ENCODE measurements at places on chromosomes 2 and 18.

- no peak for DNase-seq
Measured at GRCh38 chr18:56128153-56128791, 510.1 kb downstream of the TXNL1 start.

DNA sequence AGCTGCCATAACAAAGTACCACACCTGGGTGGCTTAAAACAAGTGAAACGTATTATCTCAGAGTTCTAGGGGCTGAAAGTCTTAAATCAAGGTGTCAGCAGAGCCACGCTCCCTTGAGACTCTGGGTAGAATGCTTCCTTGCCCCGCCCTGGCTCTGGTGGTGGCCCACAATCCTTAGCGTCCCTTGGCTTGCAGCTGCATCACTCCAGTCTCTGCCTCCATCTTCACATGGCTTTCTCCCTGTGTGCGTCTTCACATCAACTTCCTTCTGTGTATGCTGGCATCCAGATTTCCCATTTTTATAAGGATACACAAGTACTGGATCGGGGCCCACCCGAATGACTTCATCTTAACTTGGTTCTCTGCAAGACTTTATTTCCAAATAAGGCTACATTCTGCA is 62.5 kb downstream of the MRO start:
- no peak for DNase-seq

DNA sequence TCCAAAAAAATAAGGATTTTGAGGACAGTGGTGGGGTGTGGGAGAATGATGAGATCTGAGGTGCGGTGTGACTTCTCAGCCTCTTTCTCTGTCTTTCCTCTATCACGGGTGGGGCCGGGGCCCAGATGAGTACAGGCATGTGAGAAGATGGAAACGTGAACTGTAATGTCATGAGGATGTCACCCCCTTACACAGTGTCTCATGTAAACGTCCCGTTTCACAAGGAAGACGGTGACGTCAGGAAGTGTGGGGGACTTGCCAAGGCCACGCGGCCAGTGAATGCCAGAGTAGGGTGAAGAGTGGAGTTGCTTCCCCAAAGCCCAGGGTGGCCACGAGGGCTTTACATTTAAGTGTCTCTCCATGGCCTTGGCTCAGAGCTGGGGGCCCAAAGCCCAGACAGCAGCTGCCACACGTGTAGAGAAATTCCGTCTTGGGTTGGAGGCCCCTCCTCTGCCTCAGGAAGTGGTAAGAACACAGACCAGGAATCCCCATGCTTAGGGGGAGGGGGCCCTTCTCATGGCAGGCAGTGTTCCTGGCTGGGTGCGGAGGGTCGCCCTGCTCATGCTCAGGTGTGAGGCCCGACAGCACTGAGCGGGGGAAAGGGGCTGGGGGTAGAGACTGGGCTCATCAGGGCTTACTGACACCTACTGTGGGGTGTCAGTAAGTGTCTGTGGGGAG is 80.9 kb upstream of the SMAD7 start:
- DNase-seq: no peak

GRCh38 chr2:174902506-174903263 is 102.5 kb downstream of the CHN1 start:
- no peak for DNase-seq

GRCh38 chr2:133077269-133077822 is 407.3 kb upstream of the LYPD1 start:
- DNase-seq: peak; percentile 46

- no peak for DNase-seq
Measured at GRCh38 chr2:127195140-127196074, 24.7 kb downstream of the CYP27C1 start.

- DNase-seq: no peak
Measured at GRCh38 chr18:49601211-49601610, 39.4 kb downstream of the LIPG start.

DNA sequence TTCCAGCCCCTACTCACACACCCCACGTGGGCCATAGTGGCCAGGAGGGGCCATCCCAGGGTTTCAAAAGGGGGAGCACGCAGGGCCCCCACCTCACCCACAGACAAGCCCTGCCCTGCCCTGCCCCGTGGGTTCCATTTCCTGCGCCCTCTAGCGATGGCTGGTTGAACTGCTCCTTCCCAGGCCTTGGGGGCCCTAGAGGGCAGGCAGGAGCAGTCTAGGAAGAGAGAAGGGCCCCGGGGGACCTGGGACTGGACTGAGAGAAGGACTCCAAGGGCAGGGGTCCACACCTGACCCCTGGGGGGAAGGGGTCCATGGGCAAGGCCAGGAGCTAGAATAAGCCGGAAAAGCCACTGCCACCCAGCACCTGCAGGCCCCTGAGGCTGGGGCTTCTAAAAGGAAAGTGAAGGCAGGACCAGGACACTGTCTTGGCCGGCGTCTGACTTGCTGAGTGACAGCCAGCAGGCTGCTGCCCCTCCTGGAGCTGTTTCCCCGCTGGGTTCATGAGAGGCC is 10.1 kb downstream of the CYP26B1 start:
- DNase-seq: no peak

Data from muscle of arm (tissue), 14 donors.